Stimulated activated CD8-positive, alpha-beta memory T cell treated with anti-CD3 and anti-CD28 coated beads, Interleukin-15, amount 100 ng/mL, for 24 hours (primary cell): ENCODE measurements at places on chromosomes 2 and 18.

- DNase-seq, result no peak
These were observed 15.5 kb downstream of the GEMIN6 start for GRCh38 chr2:38793511-38793910.

DNA sequence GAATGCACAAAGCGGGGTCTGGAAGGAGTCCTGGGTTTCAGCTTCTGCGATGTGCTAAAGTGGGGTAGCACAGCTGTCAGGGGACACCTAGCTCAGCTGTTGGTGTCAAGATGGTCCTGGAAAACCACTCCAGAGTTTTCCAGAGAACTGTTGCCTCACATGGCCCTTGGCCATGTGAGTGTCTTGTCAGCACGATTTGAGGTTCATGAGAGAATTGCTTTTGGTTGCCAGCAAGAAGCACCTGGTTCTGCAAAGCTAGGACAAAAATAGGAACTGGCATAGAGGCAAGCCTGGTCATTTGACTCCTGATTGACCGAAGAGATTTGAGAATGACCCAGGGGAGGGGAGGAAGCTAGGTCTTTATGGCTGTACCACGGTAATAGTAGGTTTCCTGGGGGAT is 50.4 kb upstream of the CTLA4 start:
- DNase-seq, result no peak

GRCh38 chr2:217988014-217988839 is 14.6 kb downstream of the TNS1 start:
- DNase-seq, result peak; percentile 53

DNA sequence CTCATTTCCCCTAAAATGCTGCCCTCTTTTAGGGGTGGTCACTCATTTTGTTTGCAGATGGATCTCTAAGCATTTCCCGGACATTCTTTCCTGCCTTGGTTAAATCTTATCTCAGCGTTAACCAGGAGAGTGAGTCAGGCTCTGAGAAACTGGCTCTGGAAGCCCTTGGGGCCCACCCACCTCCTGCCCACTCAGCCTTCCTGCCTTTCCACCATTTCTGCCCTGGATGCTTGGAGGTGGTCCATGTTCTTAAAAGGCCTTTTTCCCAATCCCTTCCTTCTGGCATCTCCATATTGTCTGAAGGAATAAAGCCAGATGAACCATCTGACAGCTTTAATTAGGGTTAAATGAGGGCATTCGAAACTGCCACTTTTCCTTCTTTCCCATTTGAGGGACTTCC is 9.5 kb downstream of the HK2 start:
- no peak for DNase-seq
